ENCODE measurements at places on chromosomes 11 and 22.

GRCh38 chr22:42717197-42717928, 3.3 kb downstream of the A4GALT start:
- no peak for DNase-seq

GRCh38 chr11:26960281-26960680, 33.6 kb upstream of the FIBIN start:
- no peak for DNase-seq

GRCh38 chr11:8867931-8868631, 42.9 kb upstream of the AKIP1 start:
- DNase-seq, result no peak

DNA sequence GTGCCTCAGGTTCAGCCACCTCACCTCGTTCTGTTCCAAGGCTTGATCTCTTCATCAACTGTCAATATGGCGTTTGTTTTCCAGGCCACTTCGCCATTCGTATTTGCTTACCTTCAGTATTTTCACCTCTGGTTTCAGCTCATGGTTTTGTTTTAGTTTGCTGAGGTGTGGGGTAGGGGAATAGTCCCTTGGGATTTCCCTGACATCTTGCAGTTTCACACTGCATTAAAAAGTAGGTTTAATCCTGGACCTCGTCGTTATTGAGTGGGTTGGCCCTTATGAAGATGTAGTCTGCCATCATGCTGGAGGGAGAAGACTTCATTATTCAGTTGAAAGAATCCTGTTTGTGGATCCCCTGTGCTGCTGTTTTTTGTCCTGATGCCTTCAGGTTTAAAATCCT, 46.0 kb downstream of the C11orf91 start:
- no peak for DNase-seq

DNA sequence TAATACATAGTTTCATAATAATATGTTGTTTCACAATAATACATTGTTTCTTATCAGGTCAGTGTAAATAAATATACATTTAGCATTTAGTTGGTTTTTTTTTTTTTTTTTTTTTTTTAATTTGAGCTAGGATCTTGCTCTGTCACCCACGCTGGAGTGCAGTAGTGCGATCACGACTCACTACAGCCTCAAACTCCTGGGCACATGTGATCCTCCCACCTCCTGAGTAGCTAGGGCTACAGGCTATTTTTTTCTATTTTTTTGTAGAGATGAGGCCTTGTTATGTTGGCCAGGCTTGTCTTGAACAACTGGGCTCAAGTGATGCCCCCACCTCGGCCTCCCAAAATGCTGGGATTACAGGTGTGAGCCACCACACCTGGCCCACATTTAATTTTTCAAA, 43.5 kb downstream of the MIAT start:
- DNase-seq, result no peak

Measured in stimulated activated CD4-positive, alpha-beta T cell treated with anti-CD3 and anti-CD28 coated beads, Interleukin-15, amount 100 ng/mL, for 24 hours (primary cell).